Lung (tissue), 17 donors: ENCODE measurements at places on chromosomes 6 and 20. TPM values are rescaled to one million over a fixed set of nuclear protein-coding genes. Genes with fewer than 3 reads are reported as not detected.

PAX1 gene
- total RNA-seq = not detected

DNA sequence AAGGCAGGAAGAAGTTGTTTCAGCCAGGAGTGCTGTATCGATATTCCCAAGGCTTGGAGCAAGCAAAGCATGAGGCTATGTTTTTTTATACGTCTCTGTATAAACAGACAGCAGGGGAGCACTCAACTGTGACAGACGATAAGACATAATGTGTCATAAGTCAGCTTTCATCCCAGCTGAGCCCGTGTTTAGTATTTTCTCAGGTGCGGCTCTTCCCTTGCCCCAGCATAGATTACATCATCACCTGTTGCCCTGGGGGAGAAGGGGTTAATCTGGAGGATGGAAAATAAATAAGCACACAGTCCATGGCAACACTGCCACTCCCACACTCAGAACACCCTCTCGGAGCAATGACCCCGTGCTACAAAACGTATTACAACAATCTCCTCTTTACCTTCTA, 22.1 kb upstream of the KCNK5 start:
- peaks cover 1% of the 10 kb centered on the region for H3K4me1 ChIP-seq
- no peak overlapping the region for H3K27ac ChIP-seq
- H3K27me3 ChIP-seq = no peaks in the 10 kb centered on the region
- no peak overlapping the region for H3K4me3 ChIP-seq
- DNase-seq = no peak

DNA sequence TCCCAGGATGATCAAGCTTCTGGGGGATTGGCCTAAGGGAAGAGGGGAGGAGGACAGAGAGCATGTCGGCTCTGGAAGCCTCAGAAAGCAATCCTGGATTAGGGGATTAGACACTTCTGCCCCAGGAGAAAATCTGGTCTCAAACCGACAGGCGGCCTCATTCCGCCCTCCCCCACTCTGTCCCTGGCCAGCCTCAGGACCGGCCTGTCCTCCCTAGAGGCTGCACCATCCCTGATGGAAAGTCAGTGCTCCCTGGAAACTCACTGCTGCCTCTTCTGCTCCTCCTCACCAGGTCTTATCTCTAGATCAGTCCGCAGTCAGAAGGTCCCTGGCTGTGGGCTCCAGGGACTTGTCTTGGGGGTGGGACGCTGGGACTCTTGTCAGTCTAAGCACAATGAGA, 905 bp upstream of the SLC12A5 start:
- no peak for DNase-seq
- peaks cover 35% of the 10 kb centered on the region for H3K27me3 ChIP-seq
- H3K4me3 ChIP-seq = no peak overlapping the region
- H3K36me3 ChIP-seq = no peaks in the 10 kb centered on the region
- H3K27ac ChIP-seq = no peak overlapping the region
- H3K4me1 ChIP-seq = no peaks in the 10 kb centered on the region

DNA sequence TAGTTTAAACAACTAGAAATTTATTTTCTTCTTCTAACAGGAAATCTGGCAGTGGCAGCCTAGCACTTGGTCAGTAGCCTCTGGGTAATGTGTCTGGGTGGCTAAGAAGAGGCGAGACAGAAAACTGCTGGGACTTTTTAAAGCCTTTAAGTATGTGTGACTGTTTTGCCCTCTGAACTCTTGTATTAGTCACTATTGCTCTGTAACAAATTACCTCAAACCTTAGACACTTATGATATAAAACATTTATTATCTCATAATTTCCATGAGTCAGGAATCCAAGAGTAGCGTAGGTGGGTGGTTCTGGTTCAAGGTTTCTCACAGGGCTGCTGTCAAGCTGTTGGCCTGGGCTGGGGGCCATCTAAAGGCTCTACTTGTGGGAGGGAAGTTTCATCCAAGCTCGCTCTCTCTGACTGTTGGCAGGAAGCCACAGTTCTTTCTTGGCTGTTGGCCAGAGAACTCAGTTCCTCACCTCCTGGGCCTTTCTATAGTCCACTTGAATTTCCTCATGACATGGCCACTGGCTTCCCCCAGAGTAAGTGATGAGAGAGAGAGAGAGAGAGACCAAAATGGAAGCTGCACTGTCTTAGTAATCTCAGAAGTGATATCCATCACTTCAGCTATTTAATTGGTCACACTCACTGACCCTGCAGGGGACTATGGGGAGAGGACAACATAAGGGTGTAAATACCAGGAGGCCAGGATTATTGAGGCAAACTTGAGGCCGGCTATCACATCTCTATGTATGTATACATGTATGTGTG, 17.4 kb upstream of the TBC1D22B start:
- peak overlapping the region; percentile 77 for H3K27ac ChIP-seq
- DNase-seq = peak; percentile 94
- peaks cover 8% of the 10 kb centered on the region for H3K4me1 ChIP-seq
- no peaks in the 10 kb centered on the region for H3K36me3 ChIP-seq

OR2H2 gene
- not detected for total RNA-seq

DNA sequence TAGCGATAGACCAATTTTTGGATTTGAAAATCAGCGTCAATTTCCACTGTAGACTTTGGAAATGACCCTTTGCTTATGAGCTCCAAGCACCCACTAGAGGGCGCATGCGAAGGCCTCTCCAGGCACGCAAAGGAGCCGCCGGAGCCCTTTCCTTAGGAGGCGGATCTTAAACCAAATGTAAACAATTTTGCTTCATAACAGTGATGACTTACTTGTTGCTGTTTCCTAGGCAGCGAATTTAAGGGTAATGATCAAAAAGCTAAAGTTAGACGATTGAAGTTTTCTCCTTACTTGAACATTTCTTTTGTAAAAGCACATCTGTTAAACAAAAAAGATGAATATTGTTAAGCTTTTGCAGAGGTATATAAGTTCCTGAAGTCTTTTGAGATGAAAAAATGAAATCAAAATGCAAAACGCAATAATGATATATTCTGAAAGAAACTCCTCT, 29.2 kb upstream of the EXOC2 start:
- peak; percentile 90 for DNase-seq
- H3K27ac ChIP-seq = no peak overlapping the region
- no peaks in the 10 kb centered on the region for H3K4me1 ChIP-seq
- no peaks in the 10 kb centered on the region for H3K36me3 ChIP-seq

DNA sequence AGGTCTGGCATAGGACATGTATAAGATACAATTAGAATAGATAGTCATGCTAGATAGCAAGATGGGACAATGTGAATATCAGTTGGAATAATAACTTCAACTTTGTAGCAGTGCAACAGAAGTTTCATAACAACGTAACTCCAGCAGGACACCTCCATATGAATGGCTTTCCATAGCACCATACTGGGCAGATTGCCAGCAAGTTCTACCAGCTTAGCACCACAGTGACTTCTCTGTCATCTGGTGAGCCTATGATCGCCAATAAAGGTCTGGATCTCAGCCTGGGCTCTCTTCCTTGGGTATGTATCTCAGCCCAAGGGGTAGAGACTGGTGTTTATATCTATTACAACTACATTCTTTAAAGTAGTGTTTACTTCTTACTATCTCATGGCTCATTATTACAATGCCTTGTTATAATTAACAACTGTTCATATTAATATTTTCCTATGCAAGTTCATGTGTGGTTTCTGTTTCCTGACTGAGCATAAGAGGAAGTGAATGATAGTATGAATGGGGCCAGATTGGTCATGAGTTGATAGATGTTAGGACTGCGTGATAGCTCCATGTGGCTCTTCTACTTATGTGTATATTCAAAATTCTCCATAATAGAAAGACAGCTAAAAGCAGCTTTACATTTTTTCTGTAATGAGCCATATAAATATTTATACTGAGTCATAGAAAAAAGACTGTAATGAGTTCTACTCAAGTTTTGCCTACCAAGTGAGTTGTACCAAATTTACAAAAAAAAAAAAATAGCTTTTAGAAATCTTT, 22.9 kb downstream of the HTR1B start:
- no peaks in the 10 kb centered on the region for H3K36me3 ChIP-seq
- no peak for DNase-seq
- no peak overlapping the region for H3K4me3 ChIP-seq
- no peaks in the 10 kb centered on the region for H3K27me3 ChIP-seq
- H3K4me1 ChIP-seq = no peaks in the 10 kb centered on the region
- H3K27ac ChIP-seq = no peak overlapping the region

DACT2 gene
- total RNA-seq = 2.6 TPM

DEFB132 gene
- not detected for total RNA-seq

DNA sequence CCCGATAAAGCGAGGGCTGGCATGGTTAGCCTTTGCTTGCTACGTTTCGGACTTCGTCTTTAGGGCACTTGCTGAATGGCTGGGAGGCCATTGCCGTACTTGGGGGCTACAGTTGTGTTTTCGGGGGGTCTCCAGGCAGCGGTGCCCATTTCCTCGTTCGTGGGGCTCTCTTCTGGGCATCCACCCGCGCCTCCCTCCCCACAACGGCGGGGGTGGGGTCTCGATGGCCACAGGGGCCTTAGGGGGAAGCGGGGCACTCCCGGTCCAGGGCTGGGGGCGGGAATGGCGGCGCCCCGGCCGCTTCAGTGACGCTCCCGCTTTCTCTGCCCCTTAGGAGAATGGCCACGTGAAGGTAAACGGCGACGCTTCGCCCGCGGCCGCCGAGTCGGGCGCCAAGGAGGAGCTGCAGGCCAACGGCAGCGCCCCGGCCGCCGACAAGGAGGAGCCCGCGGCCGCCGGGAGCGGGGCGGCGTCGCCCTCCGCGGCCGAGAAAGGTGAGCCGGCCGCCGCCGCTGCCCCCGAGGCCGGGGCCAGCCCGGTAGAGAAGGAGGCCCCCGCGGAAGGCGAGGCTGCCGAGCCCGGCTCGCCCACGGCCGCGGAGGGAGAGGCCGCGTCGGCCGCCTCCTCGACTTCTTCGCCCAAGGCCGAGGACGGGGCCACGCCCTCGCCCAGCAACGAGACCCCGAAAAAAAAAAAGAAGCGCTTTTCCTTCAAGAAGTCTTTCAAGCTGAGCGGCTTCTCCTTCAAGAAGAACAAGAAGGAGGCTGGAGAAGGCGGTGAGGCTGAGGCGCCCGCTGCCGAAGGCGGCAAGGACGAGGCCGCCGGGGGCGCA, 2.4 kb downstream of the MARCKS start:
- no peaks in the 10 kb centered on the region for H3K4me1 ChIP-seq
- peaks cover 5% of the 10 kb centered on the region for H3K36me3 ChIP-seq
- peak overlapping the region; percentile 74 for H3K27ac ChIP-seq
- H3K4me3 ChIP-seq = peak overlapping the region; percentile 52
- peak; percentile 64 for DNase-seq

- H3K27ac ChIP-seq = no peak overlapping the region
- no peak for DNase-seq
- peaks cover 6% of the 10 kb centered on the region for H3K4me1 ChIP-seq
- no peaks in the 10 kb centered on the region for H3K36me3 ChIP-seq
- H3K4me3 ChIP-seq = no peak overlapping the region
- H3K27me3 ChIP-seq = no peaks in the 10 kb centered on the region
These were observed 26.6 kb upstream of the KLHL31 start for GRCh38 chr6:53692172-53692571.

GRCh38 chr20:43514648-43514999, 7.1 kb downstream of the L3MBTL1 start:
- H3K4me3 ChIP-seq = peak overlapping the region; percentile 72
- H3K4me1 ChIP-seq = no peaks in the 10 kb centered on the region
- peak overlapping the region; percentile 52 for H3K27ac ChIP-seq
- no peak for DNase-seq

- peaks cover 36% of the 10 kb centered on the region for H3K27me3 ChIP-seq
- no peak for DNase-seq
- H3K4me3 ChIP-seq = no peak overlapping the region
These were observed 579 bp downstream of the LRFN2 start for GRCh38 chr6:40586369-40587201.

OR12D2 gene
- total RNA-seq = 0.17 TPM

DNA sequence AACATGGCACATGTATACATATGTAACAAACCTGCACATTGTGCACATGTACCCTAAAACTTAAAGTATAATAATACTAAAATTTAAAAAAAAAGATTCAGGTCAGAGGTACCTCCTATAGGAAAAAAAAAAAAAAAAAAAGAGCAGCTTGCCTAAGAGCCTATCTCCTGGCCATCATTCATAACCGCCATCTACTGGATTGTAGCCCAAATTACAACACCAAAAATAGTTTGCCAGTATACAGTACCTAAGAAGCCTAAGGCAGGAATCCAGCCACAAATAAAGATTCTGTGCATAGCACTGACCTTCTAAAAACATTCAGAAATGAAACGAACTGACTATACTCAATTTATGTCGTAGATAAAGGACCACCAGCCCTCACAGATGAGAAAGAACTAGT, 438.4 kb upstream of the ADGRB3 start:
- no peaks in the 10 kb centered on the region for H3K36me3 ChIP-seq
- no peaks in the 10 kb centered on the region for H3K4me1 ChIP-seq
- no peak for DNase-seq
- H3K27me3 ChIP-seq = no peaks in the 10 kb centered on the region
- H3K27ac ChIP-seq = no peak overlapping the region
- no peak overlapping the region for H3K4me3 ChIP-seq

- no peak overlapping the region for H3K27ac ChIP-seq
- H3K4me1 ChIP-seq = peaks cover 5% of the 10 kb centered on the region
- no peak overlapping the region for H3K4me3 ChIP-seq
- H3K27me3 ChIP-seq = no peaks in the 10 kb centered on the region
These were observed 76.8 kb downstream of the TCP11 start for GRCh38 chr6:35064290-35064689.

TFAP2D gene
- total RNA-seq = not detected
